ENCODE measurements at places on chromosomes 4 and X.

- DNase-seq: no peak
These were observed 1.9 kb downstream of the MAP3K15 start for GRCh38 chrX:19513383-19513782.

DNA sequence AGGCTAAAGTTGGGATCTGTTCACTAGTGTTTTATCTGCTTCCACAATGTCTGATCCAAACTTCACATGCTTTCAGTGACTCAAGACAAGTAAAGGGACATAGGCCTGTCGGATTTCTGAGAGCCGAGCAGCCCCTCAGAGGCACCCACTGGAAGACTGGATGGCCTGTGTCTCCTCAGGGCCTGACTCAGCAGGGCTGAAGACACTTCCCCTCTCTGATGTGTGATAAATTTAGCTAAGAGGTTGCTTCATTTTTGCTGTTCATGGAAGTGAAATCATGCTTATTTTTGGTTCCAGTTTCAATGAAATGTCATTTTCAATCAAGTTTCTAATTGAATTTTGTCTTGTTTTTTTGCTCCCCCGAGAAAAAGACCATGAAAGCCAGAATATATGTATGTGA lies 93.7 kb downstream of the MXRA5 start:
- DNase-seq: no peak

- no peak for DNase-seq
These were observed 224 bp downstream of the FGFRL1 start for GRCh38 chr4:1011666-1012033.

- DNase-seq: no peak
These were observed 22.0 kb downstream of the MTMR1 start for GRCh38 chrX:150715184-150715583.

DNA sequence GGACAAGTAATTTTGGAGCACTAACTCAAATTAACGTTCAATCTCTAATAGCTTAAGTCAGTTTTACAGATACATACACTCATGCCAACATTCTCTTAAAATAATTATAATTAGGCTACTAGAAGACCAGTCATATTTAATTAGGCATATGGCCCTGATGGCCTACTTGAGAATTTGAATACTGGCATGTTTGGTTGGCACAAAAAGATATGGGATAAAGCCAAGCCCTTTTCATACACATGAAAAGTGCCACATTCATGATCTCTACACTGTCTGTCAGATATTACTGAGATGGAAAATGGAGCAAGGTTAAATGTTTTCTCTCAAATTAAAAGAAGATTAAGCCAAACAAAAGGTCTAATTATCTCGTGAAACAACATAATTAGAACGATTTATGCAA lies 1091.0 kb downstream of the C4orf33 start:
- DNase-seq: no peak

DNA sequence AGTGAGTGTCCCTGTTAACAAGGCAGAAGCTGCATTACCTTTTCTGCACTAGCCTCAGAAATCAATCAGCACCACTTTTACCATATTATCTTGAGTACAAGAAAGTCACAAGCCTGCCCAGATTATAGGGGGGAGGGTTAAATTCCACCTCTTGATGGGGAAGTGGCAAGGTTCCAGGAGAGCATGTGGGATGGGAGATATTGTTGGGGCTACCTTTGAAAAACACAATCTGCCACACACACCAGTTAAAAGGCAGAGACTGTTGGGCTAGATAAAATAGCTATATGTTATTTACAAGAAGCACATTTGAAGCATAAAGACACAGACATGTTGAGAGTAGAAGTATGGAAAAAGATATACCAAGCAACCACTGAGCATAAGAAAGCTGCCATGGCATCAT lies 6.6 kb upstream of the AVPR2 start:
- no peak for DNase-seq

DNA sequence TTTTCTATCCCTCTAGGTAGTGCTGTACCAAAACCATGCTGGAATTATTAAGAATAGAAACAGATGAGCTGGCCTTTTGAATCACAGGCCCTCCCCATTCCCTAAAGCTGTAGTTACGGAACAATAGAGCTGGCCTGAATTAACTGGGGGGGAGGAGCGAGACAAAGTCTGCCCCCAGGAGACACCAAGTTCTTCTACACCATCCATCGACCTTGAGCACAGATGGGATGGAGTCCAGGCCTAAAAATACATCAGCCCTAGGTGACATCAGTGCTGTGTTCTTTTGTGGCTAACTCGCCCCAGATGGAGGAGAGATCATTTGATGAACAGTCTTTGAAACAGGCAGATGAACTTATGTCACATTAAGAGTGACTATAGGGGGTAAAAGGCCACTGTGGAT lies 49.6 kb downstream of the LHFPL1 start:
- no peak for DNase-seq

- DNase-seq: no peak
These were observed 33.4 kb downstream of the ACSL1 start for GRCh38 chr4:184792334-184792733.

DNA sequence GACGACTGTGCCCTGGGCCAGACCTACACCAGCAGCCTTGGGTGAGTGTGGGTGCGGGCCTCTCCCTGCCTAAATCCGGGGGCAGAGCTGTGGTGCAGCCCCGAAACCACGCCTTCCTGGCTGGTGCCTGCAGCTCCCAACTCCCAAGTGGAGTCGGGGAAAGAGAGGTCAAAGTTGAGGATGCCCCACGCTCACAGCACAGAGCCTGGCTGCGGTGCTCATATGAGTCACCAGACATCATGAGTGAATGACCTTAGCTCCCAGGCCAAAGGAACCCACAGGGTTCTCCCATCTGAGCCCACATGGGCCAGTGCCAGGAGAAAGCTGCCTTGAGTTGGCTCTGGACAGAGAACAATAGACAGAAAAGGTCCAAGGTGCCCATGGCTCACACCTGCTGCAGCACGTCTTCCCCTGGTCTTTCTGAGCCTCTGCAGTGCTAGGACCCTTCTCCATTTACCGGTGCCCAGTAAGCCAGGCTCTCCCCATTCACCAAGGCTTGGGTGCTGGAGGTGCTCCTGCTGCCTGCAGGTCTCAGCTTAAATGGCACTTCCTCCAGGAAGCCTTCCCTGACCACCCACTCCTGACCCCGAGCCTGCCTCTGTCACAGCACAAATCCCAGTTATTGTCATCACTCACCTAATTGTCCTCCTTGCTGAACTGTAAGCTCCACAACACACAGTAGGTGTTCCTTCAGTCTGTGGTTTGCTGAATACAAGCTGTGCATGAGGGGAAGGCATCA lies 224.2 kb downstream of the AFAP1 start:
- DNase-seq: no peak

- DNase-seq: no peak
These were observed 46.5 kb downstream of the RAI2 start for GRCh38 chrX:17814557-17814956.

DNA sequence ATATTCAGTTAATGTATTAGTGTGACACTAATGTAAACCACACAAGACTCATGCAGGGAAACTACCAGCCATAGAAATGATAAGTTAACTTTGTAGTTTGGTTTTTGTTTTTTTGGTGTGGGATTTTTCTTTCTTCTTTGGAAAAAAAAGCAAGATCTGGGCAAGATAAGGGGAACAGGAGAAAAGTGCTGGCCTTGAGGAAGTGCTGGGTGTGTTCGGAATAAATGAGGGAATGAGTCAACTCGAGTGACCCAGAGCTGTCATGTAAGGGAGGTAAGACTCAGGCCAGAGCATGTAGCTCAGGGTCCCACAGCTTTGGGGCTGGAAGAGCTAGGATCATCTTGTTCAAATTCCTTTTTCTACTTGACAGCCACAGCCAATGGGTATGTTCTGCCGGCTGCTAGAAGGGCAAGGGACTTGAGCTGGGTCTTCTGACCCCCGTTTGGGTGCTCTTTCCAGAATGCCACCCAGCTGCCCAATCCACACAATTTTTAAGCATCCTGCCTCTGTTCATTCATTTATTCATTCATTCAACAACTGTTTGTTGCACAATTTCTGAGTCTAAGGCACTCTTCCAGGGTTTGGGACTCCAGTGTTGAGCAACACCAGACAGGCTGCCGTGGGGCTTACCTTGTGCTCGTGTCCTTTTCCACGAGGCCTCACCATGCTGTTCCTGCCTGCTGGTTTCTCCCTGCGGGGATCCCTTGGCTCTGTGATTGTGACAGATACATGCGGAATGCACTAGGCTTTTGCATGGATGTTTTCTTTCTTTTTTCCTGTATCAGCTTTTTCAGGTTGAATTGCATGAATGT lies 54.5 kb downstream of the CLDN34 start:
- DNase-seq: no peak

- no peak for DNase-seq
These were observed 207.6 kb upstream of the MAMLD1 start for GRCh38 chrX:150155436-150156035.

DNA sequence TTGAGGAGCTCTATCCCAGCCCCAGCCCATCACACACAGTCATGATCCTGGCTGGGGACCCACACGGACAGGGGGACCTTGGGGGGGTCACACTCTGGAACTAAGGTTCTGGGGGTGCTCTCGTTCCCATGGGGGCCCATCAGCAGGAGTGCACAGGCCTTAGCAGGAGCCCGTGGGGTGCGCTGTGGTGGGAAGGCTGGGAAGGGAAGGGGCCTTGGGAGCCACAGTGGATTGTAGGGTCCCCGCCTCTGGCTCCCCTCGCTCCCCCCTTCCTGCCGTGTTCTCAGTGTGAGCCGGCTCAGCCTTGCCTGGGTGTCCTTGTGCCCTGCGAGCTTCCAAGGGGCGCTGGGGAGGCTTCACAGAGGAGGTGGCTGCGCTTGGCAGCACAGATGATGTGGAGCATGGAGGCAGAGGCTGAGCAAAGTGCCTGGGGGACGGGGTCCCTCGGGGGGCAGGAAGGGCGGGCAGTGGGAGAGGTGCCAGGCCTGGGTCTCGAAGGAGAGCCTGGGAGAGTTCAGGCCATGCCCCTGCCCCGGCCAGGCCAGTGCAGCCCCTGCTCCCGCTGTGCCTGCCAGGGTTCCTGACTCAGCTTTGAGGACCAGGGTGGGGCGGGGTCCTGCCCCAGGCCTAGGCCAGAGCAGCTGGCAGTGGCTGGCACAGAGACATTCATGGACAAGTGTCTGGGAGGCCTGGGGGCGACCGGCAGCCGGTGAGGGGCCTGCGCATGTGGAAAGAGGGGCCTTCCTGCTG lies 5.5 kb upstream of the HGFAC start:
- no peak for DNase-seq

DNA sequence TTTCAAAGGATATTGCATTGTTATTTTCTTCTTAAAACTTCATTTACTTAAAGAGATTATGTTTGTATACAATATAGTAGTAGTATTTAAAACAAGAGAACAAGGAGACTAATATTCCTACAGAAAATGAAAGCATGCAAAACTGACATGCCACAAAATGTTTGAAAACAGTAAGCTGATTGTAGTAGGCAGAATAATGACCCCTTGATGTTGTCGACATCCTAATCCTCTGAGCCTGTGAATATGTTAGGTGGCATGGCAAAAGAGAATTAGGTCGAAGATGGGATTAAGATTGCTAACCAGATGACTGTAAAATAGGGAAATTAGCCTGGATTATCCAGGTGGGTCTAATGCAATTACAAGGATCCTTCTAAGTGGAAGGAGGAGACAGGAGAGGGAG lies 522.2 kb upstream of the NR3C2 start:
- DNase-seq: no peak

- DNase-seq: no peak
These were observed 68.3 kb upstream of the SLC7A11 start for GRCh38 chr4:138310498-138310897.

DNA sequence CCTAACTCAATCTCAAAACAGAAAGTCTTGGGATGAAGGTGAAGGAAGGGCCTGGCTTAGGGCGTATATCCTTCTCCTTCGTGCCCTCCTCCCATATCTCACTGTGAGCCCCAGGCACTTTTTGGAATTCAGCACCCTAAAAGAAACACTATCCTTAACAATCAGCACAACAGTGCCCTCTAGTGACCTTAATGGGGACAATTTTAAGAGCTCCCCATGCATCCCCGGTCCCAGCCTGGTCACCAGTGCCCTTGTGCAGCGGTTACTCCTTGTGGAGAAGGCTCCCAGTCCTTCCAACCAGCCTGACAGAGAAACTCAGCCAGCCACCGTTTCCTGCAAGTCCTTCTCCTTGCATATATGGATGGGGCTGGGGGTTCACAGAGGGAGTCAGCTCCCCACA lies 4.2 kb downstream of the PAK3 start:
- DNase-seq: no peak

GRCh38 chr4:20281453-20281852 lies 29.7 kb downstream of the SLIT2 start:
- no peak for DNase-seq

GRCh38 chrX:150680974-150681373 lies 12.2 kb upstream of the MTMR1 start:
- DNase-seq: no peak

- no peak for DNase-seq
These were observed 652.8 kb upstream of the FAM241A start for GRCh38 chr4:111492496-111492895.

DNA sequence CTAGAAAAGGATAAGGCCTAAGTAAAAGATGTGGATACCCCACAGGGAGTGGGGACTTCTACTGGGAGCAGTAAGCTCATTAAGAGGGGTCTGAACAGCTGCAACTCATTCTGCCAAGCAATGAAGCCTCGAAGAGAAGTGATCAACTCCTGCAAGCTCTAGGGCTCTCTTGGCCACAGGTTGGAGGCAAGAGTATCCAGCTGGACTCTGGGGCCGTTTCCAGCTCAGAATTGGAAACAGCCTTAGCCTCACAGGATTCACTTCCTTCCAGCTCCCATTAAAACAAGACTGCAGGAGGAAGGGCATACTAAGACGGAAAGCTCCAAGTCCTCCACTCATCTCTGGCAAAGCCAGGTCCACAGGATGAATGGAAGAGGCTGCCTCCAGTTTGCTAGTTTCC lies 126.3 kb downstream of the ATG4A start:
- DNase-seq: no peak
